Hematopoietic multipotent progenitor cell treated with erythropoietin and hydrocortisone succinate and interleukin-3 and kit ligand, for 17 days (in vitro differentiated cells): ENCODE measurements at places on chromosomes 3 and 15.

DNA sequence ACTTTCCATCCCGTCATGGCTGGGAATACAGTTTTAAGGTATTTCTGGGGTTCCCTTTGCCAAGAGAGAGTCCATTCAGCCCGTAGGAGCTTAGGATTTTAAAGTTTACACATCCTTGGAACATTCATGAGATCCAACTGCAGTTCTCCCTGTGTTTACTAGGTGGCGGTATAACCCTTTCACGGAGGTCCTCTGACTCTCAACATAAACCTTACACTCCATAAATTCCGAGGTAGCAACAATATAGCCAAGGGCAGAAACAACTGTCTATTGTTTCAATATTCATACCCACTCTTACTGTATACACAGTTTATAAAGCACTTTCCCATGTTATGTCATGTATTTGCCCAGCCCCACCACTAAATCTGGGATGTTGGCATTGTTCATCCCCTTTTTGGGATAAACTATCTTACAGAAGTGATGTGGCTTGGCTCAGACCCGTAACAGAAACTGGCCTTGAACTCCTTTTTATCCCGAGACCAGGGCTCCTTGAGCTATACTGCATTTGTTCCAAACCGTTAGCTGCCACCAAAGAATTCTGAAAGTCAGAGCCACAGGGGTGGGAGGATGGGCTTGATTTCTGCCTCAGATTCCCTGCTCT lies 69.2 kb upstream of the COL6A5 start:
- peak; percentile 47 for DNase-seq

- DNase-seq: no peak
Measured at GRCh38 chr15:71761649-71762048, 48.7 kb upstream of the NR2E3 start.

DNA sequence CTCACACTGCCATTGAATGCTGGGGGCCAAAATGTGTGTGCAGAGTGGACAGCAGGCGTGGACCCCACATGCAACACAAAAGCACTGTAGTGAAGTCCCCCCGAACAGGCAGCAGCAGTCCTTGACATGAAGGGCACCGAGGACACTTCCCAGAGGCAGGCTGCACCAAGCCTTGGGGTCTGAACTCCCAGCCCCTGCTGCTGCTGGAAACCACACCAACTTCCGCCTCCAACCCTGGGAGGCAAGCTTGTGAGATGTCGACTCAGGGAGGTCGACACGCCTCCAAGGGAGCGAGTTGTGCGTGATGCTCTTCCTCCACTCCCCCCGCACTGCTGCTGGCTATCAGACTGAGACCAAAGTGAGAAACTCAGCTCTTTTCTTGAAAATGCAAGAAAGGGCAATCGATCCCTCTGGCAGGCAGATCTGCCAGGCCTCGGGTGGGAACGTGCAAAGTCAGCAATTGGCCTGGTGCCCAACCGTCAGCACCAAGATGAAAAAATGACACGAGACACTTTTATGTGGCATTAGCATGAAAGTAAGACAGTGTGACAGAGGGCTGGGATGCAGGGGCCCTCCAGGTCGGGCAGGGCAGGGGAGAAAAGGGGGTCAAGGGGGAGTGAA lies 43.6 kb downstream of the WHAMM start:
- peak; percentile 88 for DNase-seq

DNA sequence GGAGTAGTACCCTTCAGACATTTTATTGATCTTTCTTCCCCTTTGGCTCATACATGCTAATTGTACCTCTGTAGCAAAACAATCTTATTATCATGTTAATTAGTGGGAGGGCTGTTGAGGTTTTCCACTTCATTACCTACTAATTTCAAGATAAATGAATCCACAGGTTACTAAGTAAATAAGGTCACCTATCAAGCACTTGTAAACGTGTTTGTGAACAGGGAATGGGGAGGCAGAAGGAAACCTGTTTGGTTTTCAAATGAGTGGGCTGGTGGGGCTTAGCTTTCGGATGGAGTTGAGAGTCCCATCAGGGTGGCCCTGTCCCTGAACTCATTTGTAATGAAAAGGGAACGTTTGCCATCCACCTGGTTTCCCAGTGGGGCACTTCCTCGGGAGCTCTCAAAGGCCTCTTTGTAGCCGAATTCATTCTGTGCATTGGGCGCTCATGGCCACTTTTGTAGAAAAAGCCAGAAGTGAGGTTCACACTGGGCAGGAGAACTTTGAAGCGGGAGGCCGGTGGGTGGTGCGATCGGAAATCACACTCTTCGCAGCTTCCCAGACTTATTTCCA lies 419.8 kb upstream of the NR2F2 start:
- DNase-seq: no peak

- DNase-seq: no peak
Measured at GRCh38 chr3:188972310-188972709, 199.5 kb upstream of the TPRG1 start.

DNA sequence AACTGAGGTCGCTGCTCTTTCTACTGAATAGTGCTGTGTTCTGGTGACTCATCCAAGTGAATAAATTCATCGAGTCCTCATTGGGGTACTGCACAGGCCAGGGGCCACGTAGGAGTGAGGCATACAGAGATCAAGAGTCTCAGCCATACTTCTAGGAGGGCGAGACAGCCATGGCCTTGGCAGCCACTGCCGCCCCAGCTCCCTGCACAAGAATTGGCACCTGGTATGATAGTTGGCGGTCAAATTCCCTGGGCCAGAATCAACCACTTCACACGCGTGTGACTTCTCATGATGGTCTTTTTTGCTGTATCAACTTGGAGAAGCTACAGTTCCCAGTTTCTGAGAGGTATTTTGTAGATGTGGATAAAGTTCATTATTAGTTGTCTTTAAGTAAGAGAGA lies 161.6 kb downstream of the OSBPL10 start:
- no peak for DNase-seq

- DNase-seq: no peak
Measured at GRCh38 chr3:122032531-122032930, 10.5 kb upstream of the ILDR1 start.

DNA sequence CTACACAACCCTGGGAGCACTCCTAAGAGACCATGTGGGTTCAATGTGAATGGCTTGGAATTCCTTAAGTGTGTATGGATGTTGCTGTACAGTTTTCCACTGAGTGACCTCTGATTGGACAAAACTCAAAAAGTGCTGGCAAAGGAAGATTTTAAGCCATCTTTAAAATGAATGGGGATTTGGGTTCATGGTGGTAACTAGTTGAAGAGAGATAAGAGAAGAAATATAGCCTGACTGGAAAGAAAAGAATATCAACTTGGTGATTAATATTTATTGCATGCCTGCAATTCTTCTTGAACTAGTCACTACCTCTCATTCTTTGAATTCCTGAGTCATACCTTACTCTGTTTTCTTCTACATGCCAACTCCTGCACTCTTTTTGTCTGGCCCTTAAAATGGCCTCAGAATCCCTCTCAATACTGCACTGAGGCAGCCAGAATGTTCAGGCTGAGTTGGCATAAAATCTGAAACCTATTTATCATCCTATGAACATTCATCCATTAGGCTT lies 124.7 kb downstream of the RPL22L1 start:
- no peak for DNase-seq

- DNase-seq: no peak
Measured at GRCh38 chr15:54687628-54688027, 509.1 kb downstream of the RSL24D1 start.

- no peak for DNase-seq
Measured at GRCh38 chr3:189911001-189911400, 209.7 kb downstream of the P3H2 start.

DNA sequence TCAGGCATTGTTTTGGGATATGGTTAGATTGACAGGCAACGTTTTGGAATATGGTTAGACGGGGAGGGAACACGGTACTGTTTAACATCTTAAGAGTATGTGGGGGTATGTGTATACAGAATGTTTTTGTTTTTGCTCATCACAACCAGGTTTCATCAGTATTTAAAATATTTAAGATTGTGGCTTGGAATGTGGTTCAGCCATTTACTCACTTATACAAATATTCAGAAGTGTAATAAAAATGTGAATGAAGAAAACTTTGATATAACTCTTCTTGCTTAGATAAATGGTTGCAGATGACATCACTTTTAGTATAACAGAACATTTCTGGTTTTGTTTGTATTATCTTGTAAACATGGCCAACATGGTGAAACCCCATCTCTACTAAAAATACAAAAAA lies 3.9 kb upstream of the PAK2 start:
- DNase-seq: no peak

GRCh38 chr3:187041362-187042307 lies 97.7 kb downstream of the RPL39L start:
- DNase-seq: no peak

- no peak for DNase-seq
Measured at GRCh38 chr15:74397239-74398068, 30.0 kb upstream of the CYP11A1 start.

DNA sequence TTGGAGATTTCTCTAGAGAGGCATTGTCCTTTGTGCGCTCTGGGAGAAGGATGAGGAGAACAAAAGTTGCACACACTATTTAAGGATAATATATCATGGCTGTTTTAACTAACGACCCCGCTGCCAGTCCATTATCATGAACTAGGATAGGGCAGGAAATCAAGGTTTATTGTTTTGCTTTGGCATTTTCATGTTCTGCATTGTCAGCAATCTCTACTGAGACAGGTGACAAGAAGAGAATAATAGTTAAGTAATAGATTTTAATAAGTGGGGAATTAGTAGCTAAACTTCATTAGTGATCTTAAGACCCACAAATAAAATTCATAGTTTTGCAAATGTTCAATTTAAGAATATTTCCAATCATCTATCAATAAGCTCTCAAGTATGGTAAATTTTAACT lies 20.6 kb upstream of the GMNC start:
- DNase-seq: no peak

- no peak for DNase-seq
Measured at GRCh38 chr3:88291486-88291885, 141.7 kb downstream of the C3orf38 start.

DNA sequence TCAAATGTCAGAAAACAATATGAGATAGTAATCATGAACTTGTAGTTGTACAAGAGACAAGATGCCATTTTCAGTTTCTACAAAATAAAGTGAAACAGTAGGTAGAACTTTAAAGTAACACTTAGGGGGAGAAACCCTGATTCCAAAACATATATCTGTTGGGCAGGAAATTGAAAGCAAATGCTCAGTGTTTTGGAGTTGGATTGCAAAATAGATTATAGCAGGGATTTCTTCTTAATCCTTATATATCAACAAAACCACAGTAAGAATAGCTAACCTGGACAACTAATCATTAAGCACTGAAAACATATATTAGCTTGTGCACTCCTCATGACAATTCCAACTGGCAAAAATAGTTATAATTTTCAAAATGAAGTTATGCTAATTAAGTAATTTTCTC lies 46.9 kb downstream of the COMMD2 start:
- no peak for DNase-seq

GRCh38 chr3:142680710-142681109 lies 43.1 kb upstream of the TRPC1 start:
- DNase-seq: no peak

- peak; percentile 59 for DNase-seq
Measured at GRCh38 chr15:83248151-83249029, 36.1 kb downstream of the BNC1 start.

GRCh38 chr3:152385761-152386160 lies 117.0 kb downstream of the MBNL1 start:
- DNase-seq: no peak

DNA sequence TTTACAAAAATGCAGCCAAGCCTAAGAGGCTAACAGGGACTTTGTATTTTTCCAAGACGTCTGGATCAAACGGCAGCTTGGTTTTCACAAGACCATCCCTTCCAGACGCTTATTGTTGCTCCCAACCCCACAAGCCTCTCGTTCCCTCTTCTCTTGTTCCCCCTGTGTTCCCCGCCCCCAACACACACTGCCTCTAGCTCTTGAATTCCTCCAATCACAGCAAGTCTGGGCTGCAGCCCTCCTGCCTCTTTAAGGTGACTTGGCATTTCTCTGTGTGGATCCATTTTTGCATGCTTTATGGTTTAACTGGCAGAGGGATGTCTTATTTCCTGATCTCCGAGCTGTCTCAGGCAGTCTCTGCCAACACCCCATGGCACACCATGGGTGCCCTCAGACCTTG lies 182.2 kb downstream of the ABHD5 start:
- no peak for DNase-seq

GRCh38 chr15:65695081-65695480 lies 73.3 kb downstream of the SLC24A1 start:
- DNase-seq: no peak

GRCh38 chr3:114762144-114762543 lies 384.9 kb downstream of the ZBTB20 start:
- DNase-seq: no peak

- no peak for DNase-seq
Measured at GRCh38 chr3:162274070-162274469, 777.5 kb downstream of the OTOL1 start.

- no peak for DNase-seq
Measured at GRCh38 chr15:71049706-71050422, 65.4 kb upstream of the THSD4 start.

DNA sequence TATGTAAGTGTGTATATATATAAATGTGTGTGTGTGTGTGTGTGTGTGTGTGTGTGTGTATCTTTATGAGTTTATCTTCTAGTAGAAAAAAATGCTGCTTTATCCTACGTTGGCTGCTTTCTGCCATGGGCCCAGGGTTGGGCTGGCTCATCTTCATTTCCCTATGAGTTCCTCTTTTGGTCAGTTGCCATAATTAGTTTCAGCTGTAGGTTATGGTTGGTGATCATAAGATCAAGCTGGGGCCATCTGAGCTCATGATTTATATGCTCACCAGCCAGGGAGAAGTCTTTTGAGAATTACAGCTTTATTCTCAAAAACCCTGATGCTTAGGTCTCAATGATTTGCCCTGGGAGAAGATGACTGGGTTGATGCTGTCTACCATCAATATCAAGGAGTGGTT lies 775.8 kb upstream of the ARPP21 start:
- DNase-seq: no peak

DNA sequence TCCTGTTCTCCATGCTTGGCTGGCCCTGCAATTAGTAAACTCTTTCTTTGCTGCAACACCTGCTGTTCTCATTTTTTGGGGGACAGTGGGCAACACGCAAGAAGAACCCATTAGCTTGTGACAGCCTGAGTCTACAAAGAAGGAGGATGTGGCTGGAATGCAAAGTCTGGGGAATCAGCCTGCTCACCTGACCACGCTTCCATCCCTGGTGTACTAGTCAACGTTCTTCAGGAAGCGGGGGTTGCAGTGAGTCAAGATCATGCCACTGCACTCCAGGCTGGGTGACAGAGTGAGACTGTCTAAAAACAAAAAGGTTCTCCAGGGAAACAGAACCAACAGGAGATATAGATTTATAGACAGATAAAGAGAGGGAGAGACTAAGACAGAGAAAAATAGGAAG lies 27.7 kb upstream of the KBTBD12 start:
- no peak for DNase-seq

DNA sequence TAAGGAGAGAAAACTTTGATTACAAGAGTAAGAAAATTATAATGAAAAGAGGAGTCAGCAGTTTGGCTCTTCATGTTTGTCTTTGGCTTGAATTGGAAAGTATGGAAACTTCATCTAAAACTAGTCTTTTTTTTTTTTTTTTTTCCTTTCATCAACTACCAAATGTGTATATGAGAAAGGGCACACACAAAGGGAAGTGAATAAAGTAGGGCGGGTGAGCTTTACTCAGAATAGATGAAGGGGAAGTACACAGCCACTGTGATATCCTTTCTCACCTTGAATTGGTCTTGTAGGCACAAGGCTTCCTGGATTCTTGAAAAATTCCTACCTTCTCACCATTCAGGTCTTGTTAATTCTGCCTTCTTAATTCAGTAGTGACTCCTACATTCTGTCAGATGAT lies 652.3 kb upstream of the KCNMB2 start:
- no peak for DNase-seq

GRCh38 chr3:50430191-50430590 lies 70.9 kb upstream of the TMEM115 start:
- DNase-seq: no peak

- DNase-seq: peak; percentile 74
Measured at GRCh38 chr15:89740137-89740536, 10.9 kb downstream of the MESP1 start.
